B cell (primary cell): ENCODE measurements at places on chromosomes 7 and 10. TPM values are rescaled to one million over a fixed set of nuclear protein-coding genes. Genes with fewer than 3 reads are reported as not detected.

DNA sequence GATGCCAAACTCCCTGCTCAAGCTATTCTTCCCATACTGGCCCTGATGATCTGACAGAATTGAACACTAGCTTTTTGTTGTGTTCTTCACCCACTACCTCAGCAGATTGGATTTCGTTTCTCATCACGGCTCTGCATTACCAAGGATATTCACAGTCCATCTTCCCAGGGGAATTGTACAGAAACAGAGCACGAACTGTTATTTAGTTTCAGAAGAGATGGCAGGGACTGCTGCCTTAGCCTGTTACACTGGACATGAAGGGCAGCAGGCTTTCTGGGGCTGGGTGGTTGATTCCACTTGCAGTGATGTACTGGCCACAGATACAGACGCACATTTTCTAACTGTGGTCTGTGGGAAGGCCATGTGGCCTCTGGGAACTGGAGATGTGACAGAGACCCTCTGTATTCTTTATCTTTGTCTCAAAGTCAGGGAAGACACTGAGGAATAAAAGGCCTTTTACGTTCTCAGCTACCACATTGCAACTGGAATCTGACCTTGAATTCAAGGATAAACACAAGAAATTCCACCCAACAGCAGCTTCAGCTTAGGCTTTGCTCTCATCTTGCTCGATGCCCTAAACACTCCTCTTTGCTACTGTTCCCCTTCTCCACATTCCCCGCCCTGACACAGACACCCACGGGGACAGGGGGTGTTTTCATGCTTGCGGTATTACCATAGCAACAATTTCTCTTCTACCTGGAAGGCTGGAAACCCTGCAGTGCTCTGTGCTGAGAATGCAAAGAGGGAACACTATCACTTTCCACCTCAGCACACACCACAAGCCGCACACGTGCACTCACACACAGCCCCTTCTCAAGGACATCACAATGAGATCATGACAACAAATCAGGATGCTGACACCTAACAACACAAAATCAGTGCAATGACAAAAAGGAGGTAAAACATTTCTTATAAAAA lies 81.7 kb downstream of the RNF216 start:
- DNase-seq: peak; percentile 90

DNA sequence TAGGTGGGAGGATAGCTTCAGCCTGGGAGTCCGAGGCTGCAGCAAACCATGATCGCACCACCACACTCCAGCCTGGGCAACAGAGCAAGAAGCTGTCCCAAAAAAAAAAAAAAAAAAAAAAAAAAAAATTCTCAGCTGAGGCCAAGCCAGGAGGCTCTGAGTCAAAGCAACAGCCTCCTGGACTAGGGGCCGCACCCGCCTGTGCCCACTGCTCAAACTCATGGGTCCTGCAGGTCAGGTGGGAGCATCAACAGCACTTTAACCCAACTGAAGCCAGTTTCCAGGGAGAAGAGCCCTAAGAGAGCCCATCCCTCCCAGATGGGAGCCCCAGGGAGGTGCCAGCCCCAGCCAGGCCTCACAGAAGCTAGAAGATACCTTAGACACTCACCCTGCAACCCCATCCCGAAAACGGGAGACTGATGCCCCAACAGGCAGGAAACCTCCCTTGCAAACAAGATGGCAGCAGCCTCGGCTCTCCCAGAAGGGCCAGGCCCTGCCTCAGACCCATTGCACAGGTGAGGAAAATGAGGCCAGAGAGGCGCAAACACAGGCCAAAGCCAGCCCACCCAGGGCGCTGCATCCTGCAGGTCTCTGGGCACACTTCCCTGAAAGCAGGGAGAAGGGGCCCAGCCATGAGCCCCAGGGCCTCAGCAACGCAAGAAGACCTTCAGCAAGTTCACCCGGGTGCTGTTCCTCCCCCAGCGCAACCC lies 11.0 kb downstream of the PDGFA start:
- no peak for DNase-seq

- no peak for DNase-seq
These were observed 2.6 kb upstream of the EGFR start for GRCh38 chr7:55016061-55016745.

DNA sequence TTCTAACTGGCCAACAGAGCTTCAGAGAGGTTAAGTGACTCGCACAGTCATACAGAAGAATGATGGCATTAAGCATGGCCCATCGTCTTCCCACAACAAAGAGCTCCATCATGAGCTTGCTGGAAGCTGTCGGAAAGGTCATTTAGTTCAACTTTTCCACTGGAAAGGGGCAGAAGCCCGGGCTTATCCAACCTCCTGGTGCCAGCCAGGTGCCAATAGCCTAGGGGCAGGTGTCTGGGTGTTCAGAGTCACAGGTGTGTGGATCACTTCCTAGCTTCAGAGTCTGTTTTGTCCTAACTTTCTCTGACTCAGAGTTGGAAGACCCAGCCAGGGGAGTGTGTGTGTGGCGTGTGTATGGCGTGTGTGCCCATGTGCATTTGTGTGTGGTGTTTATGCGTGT lies 1.3 kb upstream of the TRPV6 start:
- DNase-seq: no peak

- no peak for DNase-seq
These were observed 6.2 kb upstream of the ACTR3C start for GRCh38 chr7:150329331-150330120.

- DNase-seq: no peak
These were observed 9.0 kb downstream of the GUSB start for GRCh38 chr7:65972976-65973375.

DNA sequence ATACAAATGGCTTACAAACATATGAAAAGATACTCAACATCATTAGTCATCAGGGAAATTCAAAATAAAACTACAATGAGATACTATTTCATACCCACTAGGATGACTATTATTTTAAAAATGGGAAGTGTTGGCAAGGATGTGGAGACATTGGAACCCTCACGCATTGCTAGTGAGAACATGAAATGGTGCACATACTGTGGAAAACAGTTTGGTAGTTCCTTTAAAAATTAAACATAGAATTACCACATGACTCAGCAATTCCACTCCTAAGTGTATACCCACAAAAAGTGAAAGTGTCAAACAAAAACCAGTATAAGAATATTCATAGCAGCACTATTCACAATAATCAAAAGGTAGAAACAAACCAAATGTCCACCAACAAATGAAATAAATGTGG lies 48.5 kb upstream of the SHTN1 start:
- no peak for DNase-seq

DNA sequence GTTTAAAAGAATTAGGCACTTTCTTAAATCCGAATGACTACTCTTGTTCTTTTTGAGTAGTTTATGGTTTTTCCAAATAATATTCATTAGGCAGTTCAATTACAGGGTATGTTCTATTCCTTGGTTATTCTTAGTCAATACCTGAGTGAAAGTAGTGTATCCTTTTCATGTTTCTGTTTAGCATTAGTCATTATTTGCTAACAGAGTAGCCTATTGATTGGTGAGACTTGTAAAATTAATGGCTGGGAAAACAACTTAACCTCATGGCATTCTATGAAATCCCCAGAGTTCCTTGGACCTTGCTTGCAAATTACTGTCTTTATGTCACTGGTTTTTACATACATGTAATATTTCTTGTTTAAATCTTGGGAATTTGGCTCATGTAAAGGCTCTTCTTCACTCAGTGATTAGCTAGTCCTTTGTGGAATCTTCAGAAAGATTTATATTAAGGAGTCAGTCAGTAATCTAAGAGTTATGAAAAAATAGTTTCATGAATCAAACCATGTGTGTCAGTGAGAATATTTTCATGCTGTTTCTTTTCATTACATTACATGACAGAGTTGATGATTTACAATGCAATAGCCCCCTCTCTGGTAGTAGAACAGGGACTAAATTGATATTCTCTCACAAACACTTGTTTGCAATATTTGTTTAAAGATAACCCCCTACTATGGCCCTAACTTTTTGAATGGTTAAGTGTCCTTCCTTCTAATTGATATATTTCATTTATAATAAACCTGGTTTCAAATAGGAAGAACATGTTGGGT lies 81.5 kb upstream of the LRRTM3 start:
- DNase-seq: no peak

DNA sequence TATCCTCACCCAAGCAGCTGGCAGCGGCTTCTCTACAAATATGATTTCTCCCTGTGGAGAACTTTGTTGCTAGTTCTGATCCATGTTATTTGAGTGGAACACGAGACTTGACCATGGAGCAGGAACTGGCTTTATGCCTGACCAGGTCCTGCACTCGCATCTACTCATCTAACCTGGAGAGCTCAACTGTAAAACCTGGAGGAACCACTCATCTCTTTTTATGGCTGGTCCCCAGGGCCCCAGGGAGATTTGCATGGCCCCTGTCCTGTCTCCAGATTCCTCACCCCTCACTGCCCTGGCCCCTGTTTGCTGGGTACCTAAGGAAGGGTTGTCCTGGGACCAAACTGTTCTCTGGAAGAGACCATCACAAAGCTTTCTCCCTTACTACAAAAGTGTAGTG lies 16.0 kb downstream of the TCAF1 start:
- DNase-seq: no peak

GRCh38 chr10:1667392-1667791 lies 69.9 kb downstream of the ADARB2 start:
- no peak for DNase-seq

DNA sequence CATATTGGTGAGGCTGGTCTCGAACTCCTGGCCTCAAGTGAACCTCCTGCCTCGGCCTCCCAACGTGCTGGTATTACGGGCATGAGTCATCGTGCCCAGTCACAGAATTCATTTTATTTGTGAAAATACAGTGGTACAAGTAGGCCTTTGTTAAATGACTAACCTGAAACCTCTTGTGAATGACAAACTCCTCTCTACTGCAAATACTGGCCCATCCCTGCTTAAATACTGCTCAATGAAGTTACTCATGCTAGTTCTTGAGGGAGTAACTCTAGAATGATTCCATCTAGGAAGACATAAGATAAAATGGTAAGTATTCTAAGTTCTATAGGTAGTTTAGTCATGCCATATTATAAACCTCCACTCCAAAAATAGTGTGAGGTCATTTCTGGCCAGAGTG lies 80.7 kb downstream of the UBE2H start:
- no peak for DNase-seq

- DNase-seq: no peak
These were observed 57.1 kb upstream of the NPTX2 start for GRCh38 chr7:98559958-98560357.

HNRNPH3 gene
- total RNA-seq: 120 and 124 TPM in 2 replicates

MUC3A gene
- total RNA-seq: not detected in 2 replicates

CTAGE6 gene
- total RNA-seq: 1.9 TPM in 2 replicates

MCM10 gene
- 0.15 and 0.42 TPM in 2 replicates for total RNA-seq

AQP1 gene
- 0.10 TPM in 1 of 2 replicates, not detected in the other for total RNA-seq

ETV1 gene
- total RNA-seq: not detected in 2 replicates

LBX1 gene
- not detected in 2 replicates for total RNA-seq

METTL27 gene
- 1.5 and 1.9 TPM in 2 replicates for total RNA-seq
